Right ventricle myocardium inferior (tissue), 1 donor: ENCODE measurements at places on chromosomes 6 and 20. TPM values are rescaled to one million over a fixed set of nuclear protein-coding genes. Genes with fewer than 3 reads are reported as not detected.
A peak's percentile ranks its signal among the peaks of the same experiment; 100 is the strongest.

DNA sequence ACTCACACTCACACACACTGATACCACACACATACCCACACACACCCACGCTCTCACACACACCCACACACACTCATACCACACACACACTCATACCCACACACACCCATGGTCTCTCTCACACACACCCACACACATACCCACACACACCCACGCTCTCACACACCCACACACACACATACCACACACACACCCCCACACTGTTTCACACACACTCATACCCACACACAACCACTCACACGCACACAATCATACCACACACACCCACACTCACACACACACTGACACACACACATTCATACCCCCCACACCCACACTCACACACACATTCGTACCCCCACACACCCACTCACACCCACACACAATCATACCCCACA, 158.1 kb downstream of the SMOC2 start:
- DNase-seq: no peak

- no peak for DNase-seq
These were observed 13.9 kb downstream of the ADISSP start for GRCh38 chr20:3753501-3754275.

DNA sequence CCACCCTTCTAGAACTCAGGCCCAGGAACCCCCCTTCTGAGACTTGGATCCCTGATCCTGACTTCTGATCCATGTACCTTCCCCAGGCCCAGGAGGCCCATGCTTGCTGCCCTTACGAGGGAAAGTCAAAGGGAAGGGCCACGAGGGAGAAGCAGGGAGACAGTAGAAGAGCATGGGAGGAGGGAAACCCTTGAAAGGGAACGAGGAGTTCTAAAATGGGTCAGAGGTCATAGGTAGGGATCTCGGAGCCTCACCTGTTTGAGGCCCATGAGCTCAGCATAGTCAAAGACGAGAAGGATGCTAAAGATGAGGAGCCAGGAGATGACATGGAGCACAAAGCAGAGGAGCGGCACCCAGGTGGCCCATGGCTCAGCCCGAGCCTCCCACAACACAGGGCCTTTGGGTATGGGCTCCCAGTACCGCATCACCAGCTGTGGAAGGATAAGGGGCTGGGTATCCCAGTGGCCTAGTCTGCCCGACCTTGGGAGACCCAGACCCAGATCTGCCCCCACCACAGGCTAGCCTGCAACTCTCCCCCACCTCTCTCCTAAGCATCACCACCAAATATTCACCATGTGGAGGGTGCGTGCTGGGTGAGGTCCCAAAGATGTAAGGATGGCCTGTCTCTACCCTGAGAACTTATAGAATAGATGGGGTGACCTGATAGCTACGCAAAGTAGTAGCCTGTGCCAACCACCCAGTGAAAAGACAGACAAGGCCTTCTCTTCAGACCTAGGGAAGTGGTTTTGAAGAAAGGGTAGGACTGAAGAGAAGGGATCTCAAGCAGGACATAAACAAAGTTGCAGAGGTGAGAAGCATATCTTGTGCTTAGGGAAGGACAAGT, 1.5 kb downstream of the NRM start:
- DNase-seq: no peak

- no peak for DNase-seq
These were observed 76.8 kb upstream of the ZNFX1 start for GRCh38 chr20:49354673-49355072.

DNA sequence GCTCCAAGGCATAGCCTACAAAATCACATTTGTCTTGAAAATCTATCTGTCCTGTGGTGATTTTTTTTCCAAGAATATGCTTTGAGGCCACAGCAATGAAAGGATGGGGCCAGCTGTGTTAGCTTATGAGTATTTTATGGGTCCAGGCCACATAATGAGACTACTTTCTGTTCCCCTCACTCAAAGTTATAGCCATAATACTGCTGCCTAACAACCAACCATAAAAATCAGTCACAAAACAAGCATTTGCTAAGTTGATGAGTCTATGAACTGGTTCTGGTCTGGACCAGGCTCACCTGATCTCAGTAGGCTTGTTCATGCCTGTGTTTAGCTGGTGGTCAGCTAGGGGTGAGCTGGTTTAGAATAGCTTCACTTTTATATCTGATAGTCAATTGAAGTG, 192.5 kb upstream of the PLCB4 start:
- DNase-seq: no peak

DNA sequence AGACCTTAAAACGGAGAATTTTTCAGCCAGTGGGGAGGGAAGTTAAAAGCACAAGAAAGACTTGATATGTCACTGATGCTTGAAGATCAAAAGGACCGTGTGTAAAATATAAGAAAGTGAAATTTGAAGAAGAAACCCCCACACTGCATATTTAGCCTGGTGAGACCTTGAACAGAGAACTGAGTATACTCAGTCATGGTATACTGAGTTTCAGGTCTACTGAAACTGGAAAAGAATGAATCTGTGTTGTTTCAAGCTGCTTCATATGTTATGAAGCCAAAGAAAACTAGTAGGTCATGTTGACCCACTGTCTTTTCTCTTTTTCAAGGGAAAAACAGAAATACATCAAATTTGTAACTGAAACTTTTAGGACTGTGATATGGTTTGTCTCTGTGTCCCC, 443.8 kb upstream of the GJE1 start:
- no peak for DNase-seq

- no peak for DNase-seq
These were observed 472.3 kb upstream of the EYS start for GRCh38 chr6:66179361-66179760.

GRCh38 chr20:57738484-57738883, 28.7 kb upstream of the PMEPA1 start:
- no peak for DNase-seq

DNA sequence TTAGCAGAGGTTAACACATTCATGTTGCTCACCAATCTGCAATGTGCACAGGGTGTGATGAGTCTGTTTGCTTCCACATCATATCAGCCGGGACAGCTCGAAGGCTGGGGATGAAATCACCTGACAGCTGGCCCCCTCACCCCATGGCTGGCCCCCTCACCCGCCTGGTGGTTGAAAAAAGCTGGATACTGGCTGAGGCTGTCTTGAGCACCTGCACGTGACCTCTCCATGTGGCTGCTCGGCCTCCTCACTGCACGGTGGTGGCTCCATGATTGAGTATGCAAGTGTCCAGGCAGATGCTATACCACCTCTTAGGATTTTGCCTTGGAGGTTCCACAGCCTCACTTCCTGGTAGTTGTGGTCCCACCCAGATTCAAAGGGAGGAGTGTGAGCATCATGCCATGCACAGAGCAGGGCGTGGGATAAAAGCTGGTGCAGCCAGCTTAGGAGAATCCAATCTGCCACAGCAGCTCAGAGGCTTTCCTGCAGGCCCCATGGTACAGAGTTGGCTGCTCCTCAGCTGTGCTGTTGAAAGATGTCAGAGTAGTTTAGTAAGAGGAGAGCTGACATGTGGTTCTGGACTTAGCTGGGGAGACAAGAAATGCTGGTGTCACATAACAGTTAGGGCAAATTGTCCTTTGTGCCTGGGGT, 29.6 kb upstream of the SYNDIG1 start:
- no peak for DNase-seq

DNA sequence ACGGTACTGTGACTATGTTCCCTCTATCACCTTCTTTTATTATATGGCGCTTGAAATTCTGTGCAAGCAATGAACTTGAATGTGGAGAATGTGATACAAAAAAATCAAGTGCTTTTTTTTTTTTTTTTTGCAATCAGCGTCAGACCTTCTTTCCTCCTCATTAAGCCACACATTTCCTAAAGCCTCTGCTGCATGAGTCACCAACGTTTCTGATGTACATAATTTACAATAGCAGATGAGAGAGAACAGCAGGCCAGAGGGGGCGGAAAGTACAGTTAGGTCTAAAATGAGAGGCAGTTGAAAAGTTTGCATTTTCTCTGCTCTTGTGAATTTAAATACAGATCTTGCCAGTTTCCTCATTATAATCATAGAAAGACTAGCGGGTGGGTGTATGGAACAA, 114.6 kb upstream of the RIPOR2 start:
- DNase-seq: no peak

GRCh38 chr6:167946007-167946406, 51.5 kb upstream of the KIF25 start:
- no peak for DNase-seq

DNA sequence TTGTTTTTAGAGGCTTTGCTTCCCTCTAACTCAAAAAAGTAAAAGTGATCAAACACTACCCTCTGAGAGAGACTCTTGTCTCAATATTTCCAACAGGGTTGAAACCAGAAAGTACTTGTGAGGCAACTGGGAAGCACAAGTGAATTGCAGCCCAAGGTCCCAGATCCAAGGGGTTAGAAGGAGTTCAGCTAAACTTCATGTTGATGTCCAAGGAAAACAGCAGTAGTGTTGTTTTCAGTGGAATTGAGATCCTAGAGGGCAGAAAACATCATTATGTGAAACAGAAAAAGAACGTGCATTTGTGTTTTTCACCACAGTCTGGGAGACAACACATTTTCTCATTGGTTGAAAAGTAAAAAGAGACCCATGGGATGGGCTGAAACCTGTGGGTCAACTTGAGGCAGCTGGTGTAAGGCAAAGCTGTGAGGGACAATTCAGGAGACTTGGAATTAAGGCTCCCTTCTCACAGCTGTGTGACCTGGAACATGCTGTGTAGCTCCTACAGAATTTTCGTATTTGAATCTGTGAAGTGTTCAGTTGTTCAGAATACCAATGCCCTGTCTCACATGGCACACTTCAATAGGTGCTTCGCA, 508.3 kb downstream of the BMP2 start:
- no peak for DNase-seq

GRCh38 chr20:47167846-47168245, 188.7 kb downstream of the ZMYND8 start:
- DNase-seq: no peak

DNA sequence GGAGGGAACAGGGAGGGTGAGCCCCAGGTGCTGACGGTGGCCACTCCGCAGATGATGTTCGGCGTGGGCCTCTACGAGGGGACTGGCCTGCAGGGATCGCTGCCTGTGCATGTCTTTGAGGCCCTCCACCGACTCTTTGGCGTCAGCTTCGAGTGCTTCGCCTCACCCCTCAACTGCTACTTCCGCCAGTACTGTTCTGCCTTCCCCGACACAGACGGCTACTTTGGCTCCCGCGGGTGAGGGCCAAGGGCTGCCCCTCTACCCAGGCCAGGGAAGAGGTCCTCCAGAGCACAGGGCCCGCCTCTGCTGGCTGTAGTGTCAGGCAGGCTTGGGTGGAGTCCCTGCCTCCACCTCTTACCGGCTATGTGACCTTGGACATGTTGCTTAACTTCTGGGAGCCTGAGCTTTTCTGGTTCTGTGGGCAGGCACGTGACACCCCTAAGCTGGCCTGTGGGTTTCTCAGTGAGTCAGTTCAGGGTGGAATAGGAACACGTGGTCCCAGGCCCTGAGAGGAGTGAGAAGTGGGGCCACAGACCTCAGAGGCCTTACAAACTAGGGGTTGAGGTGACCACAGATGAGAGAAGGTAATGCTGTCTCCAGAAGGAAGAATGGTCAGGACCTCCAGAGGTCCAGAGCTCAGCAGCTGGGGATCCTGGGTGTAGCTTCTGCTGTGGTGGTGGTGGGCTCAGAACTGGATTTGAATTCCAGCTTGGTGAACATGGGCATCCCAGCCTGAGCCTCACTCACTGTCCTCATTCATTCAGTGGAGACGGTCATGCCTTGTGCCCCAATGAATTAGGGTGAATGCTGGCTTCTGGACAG, 11.9 kb downstream of the PCIF1 start:
- DNase-seq: peak; percentile 69

DNA sequence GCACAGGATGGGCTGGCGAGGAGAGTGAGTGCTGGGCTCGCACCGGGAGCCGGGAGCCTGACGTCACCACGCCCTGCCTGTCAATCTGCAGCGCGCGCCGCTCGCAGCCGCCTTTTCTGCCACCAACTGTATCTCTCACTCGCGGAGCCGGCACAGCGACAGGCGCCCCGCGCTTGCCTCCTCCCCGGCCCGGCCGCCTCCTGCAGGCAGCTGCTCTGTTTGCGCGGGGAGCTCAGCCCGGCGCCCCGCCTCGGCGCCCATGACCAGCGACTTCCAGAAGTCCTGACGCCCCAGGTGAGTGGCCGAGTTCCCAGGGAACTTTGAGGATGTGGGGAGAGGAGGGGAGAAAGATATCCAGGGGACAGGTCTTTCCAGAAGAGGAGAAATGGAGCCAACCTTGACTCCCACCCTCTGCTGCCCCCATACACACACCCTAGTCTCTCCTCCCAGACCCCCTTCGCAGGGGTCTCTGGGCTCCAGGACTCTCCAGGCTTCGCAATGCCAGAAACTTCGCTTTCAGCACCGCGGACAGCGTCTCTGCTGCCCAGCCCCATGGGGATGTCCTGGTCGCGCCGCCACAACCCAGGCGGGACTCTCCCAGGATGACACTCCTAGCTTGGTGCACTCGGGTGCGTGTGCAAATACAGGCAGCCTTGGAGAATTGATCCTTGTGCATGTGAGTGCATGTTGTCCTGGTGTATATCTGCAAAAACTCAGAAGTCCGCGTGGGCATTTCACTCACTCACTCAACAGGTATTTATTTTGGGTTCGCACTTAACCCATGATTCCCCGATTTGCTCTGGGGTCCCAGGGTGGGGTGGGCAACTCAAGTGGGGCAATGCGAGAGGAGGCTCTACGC, at the start of gene GPR6:
TSS of gene GPR6 (plus strand) at position 138 of the 859 bp plus-strand sequence. CDS start 802 bp downstream, outside the sequence.
- peak; percentile 76 for DNase-seq

GRCh38 chr6:157267109-157267611, 56.2 kb downstream of the TMEM242 start:
- no peak for DNase-seq

- DNase-seq: no peak
These were observed 204.4 kb downstream of the SAMD5 start for GRCh38 chr6:147712841-147713240.

DNA sequence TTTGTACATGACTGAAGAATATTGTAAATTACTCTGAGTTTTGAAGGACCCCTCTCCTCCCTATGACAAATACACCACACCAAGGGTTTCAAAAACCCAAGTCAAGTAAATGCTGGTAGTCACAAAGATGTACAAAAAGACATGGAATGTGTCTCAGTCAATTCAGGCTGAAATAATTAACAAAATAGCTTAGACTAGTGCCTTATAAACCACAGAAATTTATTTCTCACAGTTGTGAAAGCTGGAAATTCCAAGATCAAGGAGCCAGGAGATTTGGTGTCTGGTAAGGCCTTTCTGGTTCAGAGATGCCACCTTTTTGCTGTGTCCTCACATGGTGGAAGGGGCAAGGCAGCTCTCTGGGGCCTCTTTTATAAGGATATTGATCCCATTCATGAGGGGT, 202.3 kb upstream of the RIN2 start:
- DNase-seq: no peak

- DNase-seq: peak; percentile 78
These were observed 84.9 kb downstream of the FBXO5 start for GRCh38 chr6:152897807-152898399.

GRCh38 chr20:43755390-43755789, 28.6 kb upstream of the GTSF1L start:
- no peak for DNase-seq

GRCh38 chr6:143941852-143942627, 66.0 kb downstream of the PLAGL1 start:
- peak; percentile 74 for DNase-seq

PPP1R16B gene
- total RNA-seq: 9.0 TPM

IL20RA gene
- 6.7 TPM for total RNA-seq

RSPO3 gene
- 0.92 TPM for total RNA-seq

RAET1E gene
- 0.27 TPM for total RNA-seq

HLA-DMB gene
- total RNA-seq: 8.8 TPM

OR2B6 gene
- not detected for total RNA-seq

RAET1G gene
- 0.22 TPM for total RNA-seq

GPX5 gene
- not detected for total RNA-seq

SIRPB2 gene
- 4.0 TPM for total RNA-seq

EYS gene
- not detected for total RNA-seq

GABRR1 gene
- not detected for total RNA-seq

DNAH8 gene
- total RNA-seq: not detected

ACTL10 gene
- total RNA-seq: 0.19 TPM

CYP21A2 gene
- 0.30 TPM for total RNA-seq
